ENCODE measurements at places on chromosomes 1 and 21. TPM values are rescaled to one million over a fixed set of nuclear protein-coding genes. Genes with fewer than 3 reads are reported as not detected.

Gene SLC2A5
- total RNA-seq: not detected

- DNase-seq: no peak
Measured at GRCh38 chr1:57615956-57616355, 192.1 kb upstream of the DAB1 start.

- no peak for DNase-seq
Measured at GRCh38 chr1:173661271-173661670, 8.4 kb downstream of the ANKRD45 start.

DNA sequence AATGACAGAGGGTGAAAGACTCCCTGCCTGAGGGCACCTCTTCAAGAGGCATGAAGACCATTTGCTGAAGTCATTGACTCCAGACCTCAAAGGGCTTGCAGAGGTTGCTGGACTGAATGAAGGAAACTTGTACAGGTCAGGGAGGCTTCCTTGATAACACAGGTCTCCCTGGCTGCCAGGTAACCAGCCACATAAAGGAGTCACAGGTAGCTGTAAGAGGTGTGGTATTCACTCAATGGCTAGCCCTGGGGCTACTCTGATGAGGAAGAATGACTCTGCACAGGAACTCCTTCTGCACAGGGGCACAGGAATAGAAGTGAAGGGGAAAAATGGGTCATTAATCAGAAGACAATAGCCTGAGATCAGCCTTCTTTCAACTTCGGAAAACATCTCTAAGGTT is 187.5 kb downstream of the LMX1A start:
- DNase-seq: peak; percentile 31

DNA sequence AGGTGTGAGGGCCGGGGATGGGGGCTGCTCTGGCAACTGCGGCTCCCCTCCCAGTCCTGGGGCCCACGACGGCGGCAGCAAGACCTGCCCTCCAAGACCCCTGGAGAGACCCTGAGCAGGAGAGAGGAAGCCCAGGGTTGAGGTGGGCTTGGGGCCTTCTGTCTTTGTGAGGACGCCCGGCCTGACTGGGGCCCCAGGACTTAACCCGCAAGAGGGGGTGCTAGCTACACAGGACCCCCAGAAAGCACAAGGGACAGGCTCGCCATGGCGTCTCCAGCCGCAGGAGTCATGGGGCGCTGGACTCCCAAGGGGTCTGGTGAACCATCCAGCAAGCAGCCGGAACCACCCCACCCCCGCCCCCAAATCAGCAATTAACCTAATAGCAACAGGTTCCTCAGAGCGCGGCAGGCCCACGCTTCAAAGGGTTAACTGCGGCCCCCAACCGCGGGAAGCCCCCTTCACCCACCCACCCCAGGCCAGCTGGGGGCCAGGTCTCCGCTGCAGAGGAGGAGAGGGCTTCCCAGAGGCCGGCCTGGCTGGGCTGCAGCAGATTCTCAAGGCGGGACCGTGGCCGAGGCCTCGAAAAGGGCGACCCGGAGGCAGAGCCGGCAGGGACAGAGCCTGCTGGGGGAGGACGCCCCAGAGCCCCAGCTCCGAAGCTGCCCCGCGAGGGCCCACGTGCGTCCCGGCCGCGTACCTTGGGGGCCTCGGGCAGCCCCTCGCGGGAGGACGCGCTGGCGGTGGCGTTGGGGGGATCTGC is 525 bp downstream of the C1QTNF12 start:
- no peak for DNase-seq

- no peak for DNase-seq
Measured at GRCh38 chr1:158324395-158324794, 6.9 kb downstream of the CD1B start.

GRCh38 chr1:207259391-207259790 is 62.1 kb upstream of the CD55 start:
- no peak for DNase-seq

Measured in kidney epithelial cell (primary cell).